ENCODE measurements at places on chromosomes 12 and 14.
A peak's percentile ranks its signal among the peaks of the same experiment; 100 is the strongest.

DNA sequence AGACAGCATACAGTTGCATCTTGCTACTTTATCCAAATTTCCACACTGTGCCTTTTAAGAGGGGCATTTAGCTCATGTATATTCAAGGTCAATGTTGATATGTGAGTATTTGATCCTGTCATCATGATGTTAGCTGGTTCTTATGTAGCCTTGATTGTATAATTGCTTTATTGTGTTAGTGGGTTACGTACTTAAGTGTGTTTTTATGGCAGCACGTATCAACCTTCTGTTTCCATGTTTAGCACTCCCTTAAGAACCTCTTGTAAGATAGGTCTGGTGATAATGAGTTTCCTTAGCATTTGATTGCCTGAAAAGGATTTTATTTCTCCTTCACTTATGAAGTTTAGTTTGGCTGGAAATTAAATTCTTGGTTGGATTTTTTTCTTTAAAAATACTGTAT lies 445.2 kb downstream of the NAV3 start:
- DNase-seq = no peak

- no peak for DNase-seq
Observed at GRCh38 chr14:74720526-74720925, 7.6 kb downstream of the FCF1 start.

DNA sequence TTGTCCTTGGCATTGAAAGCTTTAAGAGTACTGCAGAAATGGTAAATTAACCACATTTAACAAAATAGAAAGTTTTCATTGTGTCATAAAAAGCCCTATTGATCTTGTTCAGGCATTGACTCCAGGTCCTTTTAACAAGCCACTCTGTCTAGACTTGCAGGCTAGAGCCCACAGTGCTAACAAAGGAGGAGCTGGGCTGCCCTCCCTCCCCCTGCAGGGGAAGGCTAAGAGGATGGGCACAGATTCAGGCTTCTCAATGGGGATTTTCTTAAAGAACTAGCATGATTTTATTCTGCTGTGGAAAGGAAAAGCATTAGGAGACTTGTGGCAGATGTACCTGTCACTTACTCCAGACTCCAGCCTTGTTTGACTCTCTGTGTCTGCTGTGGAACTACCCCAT lies 463.6 kb downstream of the NRXN3 start:
- DNase-seq = no peak

DNA sequence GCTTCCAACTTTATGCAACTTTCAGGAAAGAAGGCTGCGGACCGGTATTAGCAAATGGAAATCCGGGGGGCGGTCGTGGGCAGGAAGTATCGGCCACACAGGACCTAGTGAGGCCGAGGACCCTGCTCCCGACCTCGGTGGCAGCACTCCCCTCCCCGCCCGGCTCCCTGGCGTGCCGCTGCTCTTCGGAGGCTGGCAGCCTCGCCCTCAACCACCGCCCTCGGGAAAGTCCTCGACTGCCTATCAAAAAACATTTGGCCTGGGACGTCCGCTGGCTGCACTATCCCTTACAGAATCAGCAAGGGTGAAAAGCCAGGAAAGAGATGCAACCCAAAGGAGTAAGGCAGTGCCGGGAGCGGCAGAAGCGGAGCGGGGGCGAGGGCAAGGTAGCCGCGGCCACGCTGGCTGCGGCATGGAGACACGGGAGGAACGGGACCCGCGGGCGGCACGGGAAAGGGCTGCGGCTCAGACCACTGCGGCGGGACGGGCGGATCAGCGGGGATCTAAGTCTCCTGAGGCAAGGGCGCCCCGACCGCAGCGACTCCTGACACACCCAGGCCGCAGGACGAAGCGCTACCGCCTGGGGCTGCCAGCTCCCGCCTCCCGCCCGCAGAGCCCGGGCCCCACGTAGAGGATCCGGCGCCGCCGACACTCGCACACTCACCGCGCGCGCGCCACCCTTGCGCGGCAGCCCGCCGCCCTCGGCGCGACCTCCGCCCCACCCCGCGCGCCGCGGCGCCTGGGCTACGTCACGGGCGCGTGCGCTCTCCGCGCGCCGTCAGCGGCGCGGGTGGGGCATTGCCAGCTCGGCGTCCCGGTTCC lies at the start of the genes BBOF1 and ENTPD5:
Gene BBOF1 (plus strand): TSS at position 764 of the 822 bp plus-strand sequence. CDS start 130 bp downstream, outside the sequence.
Gene ENTPD5 (minus strand): TSS at position 703 of the 822 bp plus-strand sequence. CDS start 31,186 bp downstream, outside the sequence.
- DNase-seq = peak; percentile 84

DNA sequence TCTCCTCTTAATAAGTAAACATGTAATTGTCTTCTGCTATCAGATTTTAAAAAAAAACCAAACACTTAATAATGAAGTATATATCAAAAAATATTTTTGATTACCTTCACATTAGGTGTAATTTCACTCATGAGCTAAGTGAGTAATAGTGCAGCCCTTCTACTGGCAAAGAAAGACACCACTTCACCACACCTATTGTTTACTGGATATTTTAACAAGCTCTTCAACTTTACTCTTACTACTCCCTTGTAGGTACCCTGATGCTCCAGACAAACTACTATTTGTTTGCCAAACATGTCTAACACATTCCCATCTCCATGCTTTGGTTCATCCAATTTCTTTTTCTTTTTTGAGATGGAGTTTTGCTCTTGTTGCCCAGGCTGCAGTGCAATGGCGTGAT lies 36.9 kb upstream of the WDR89 start:
- no peak for DNase-seq
